Mucosa of gallbladder (tissue), 1 donor: ENCODE measurements at places on chromosomes 11 and 22. TPM values are rescaled to one million over a fixed set of nuclear protein-coding genes. Genes with fewer than 3 reads are reported as not detected.

LRRC10B gene
- total RNA-seq = 0.46 TPM

SLC17A6 gene
- total RNA-seq = not detected

DSCAML1 gene
- total RNA-seq = 8.0 TPM

HSPB2 gene
- total RNA-seq = 3.9 TPM

CD248 gene
- 34.7 TPM for total RNA-seq

GLYAT gene
- total RNA-seq = 0.49 TPM

ANO3 gene
- 30.0 TPM for total RNA-seq

OR8H2 gene
- not detected for total RNA-seq

KCNC1 gene
- total RNA-seq = not detected

UBE2L6 gene
- 71.9 TPM for total RNA-seq

C22orf42 gene
- total RNA-seq = not detected

HPS4 gene
- total RNA-seq = 28.3 TPM

PLEKHB1 gene
- 58.1 TPM for total RNA-seq

RTN4R gene
- 2.0 TPM for total RNA-seq

CECR2 gene
- 0.89 TPM for total RNA-seq

MAJIN gene
- not detected for total RNA-seq

POLR2F gene
- total RNA-seq = 80.7 TPM

VPREB1 gene
- not detected for total RNA-seq

DEPDC5 gene
- total RNA-seq = 30.5 TPM

ISX gene
- total RNA-seq = not detected

JAML gene
- 12.9 TPM for total RNA-seq

PHOX2A gene
- 0.14 TPM for total RNA-seq

FKBP2 gene
- total RNA-seq = 120 TPM

EFCAB6 gene
- 4.1 TPM for total RNA-seq

ARHGEF17 gene
- 69.2 TPM for total RNA-seq

AIFM3 gene
- 8.3 TPM for total RNA-seq

SOX10 gene
- 5.1 TPM for total RNA-seq

APOA1 gene
- total RNA-seq = 23.3 TPM

EHF gene
- 176 TPM for total RNA-seq

PTPRCAP gene
- 14.7 TPM for total RNA-seq

YDJC gene
- total RNA-seq = 27.4 TPM

IGSF9B gene
- 30.3 TPM for total RNA-seq

KCNQ1OT1 gene
- 2.2 TPM for total RNA-seq

OR52N4 gene
- total RNA-seq = not detected

TOB2 gene
- total RNA-seq = 131 TPM

KRTAP5-1 gene
- total RNA-seq = not detected

FAM83F gene
- total RNA-seq = 12.1 TPM

NELL1 gene
- 0.29 TPM for total RNA-seq

BDNF gene
- total RNA-seq = 6.8 TPM

NEFH gene
- 0.86 TPM for total RNA-seq

ENTHD1 gene
- 0.09 TPM for total RNA-seq

GNG3 gene
- total RNA-seq = 0.40 TPM

OR5I1 gene
- total RNA-seq = not detected

LRRC74B gene
- total RNA-seq = not detected

EFEMP2 gene
- total RNA-seq = 86.5 TPM

PHLDA2 gene
- 38.7 TPM for total RNA-seq

VWCE gene
- 0.81 TPM for total RNA-seq

TBC1D10A gene
- total RNA-seq = 48.4 TPM

OR51E2 gene
- 0.63 TPM for total RNA-seq

BIK gene
- total RNA-seq = 19.0 TPM

OR51I1 gene
- total RNA-seq = 0.23 TPM

SNX15 gene
- 39.4 TPM for total RNA-seq

MIOX gene
- 1.6 TPM for total RNA-seq

VSIG2 gene
- 24.3 TPM for total RNA-seq

PRDX5 gene
- 202 TPM for total RNA-seq

OR52E8 gene
- total RNA-seq = not detected

C11orf52 gene
- 34.4 TPM for total RNA-seq

SERHL2 gene
- 2.9 TPM for total RNA-seq
